ENCODE measurements at places on chromosomes 11 and 22.

DNA sequence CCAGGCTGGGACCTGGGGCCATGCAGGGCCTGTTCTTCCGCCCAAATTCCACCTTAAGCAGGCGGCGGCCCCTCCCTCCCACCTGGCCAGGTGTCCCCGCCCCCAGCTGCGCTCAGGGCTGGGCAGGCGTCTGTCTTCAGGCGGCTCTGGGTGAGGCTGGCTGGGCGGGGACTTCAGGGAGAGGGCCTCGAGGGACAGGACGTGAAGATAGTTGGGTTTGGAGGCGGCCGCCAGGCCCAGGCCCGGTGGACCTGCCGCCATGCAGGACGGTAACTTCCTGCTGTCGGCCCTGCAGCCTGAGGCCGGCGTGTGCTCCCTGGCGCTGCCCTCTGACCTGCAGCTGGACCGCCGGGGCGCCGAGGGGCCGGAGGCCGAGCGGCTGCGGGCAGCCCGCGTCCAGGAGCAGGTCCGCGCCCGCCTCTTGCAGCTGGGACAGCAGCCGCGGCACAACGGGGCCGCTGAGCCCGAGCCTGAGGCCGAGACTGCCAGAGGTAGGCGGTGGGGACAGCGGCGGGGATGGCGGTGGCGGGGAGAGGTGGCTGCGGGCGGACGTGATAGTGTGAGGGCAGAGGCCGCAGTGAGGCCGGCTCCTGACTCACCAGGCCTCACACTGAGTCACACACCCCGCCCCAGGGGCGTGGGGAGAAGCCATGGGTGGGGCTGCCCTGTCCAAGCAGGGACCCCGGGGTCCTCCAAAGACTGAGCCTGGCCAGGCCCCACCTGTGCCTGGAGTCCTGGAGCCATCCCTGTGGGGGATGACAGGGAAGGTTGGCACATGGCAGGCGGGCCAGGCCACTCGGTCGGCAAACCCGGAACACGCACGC lies at the start of gene PKP3:
Gene PKP3, plus strand, starts transcription at position 176 of the 824 bp plus-strand sequence. Its CDS starts 84 bp downstream, at position 260.
- no peak for DNase-seq

GRCh38 chr11:64165481-64165841 lies 452 bp downstream of the MACROD1 start:
- no peak for DNase-seq

DNA sequence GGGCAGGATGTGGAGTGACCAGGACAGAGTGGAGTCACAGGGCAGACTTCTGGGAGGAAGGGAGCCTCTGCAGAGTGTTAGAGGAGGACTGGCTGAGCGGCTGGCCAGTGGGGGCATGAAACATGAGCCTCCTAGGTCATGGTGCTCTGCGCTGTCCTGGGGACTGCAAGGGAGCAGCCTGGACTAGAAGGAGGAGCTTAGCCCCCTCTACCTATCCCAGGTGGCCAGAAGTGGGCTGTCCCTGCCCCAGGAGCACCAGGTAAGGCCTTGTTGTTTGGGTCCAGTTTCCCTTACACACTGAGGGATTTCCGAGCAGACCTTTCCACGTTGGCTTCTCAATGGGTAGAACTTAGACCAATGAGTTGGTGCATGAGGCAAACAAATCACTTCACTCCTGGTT lies 7.4 kb downstream of the PKNOX2 start:
- no peak for DNase-seq

- no peak for DNase-seq
Measured at GRCh38 chr22:46769706-46770105, 7.3 kb downstream of the TBC1D22A start.

Measured in stimulated activated CD8-positive, alpha-beta memory T cell treated with anti-CD3 and anti-CD28 coated beads, Interleukin-7, amount 100 ng/mL, for 1 hour (primary cell).